Stimulated activated CD4-positive, alpha-beta T cell treated with anti-CD3 and anti-CD28 coated beads, Interleukin-4, amount 100 ng/mL, for 1 hour (primary cell): ENCODE measurements at places on chromosomes 16 and 17.

DNA sequence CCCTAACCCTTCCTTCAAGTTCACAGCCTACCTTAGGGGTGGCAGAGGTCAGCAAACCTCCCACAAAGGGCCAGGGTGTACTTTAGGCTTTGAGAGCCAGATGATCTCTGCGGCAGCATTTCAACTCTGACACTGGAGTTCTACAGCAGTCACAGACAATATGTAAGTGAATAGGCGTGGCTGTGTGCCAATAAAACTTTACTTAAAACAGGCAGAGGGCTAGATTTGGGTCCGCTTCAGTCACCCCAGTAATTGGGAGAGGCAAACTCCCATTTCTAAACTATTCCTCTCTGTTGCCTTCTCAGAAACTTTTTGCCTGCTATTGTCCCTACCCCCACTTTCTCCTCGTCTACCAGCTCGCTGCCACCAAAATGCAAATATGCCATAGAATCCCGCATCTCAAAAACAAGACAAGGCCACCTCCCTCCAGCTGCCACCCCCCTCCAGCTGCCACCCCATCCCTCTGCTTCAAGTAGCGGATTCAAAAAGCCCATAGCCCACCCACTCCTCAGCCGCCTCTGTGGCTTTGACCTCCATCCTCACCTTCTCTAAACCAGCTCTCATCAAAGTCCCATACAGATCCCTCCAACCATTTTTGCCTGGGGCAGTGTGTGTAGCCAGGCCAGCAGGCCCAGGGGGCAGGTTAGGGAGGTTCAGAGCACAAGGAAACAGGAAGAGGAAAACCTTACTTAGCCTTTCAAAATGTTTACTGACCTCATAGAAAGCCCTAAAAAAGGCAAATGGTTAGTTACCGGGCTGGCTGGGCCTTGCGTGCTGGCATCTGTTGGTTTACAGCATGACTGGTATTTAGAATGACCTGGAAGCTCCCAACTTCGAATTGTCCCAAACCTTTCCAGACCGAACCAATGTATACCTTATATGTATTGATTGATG, 19.9 kb upstream of the DNAH17 start:
- DNase-seq: no peak

GRCh38 chr17:19336938-19337711, 25.4 kb downstream of the B9D1 start:
- DNase-seq: no peak

DNA sequence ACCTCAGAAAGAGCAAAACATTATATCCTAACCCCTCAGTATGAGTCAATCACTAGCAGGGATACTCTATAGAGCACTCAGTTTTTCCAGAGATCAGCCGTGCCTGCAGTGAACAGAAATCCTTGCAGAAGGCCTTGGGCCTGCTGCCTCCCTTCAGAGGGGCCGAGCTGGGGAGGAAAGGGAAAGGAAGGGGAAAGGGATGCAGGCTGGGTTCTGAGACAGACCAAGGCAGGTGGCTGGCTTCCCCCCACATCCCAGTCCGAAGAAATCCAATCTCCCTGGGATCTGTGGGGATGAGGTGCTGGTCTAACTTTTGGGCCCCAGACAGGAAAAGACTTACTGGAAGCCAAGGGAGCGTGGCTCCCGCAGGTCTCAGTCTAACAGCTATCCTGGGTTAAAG, 25.3 kb downstream of the SRL start:
- DNase-seq: no peak

DNA sequence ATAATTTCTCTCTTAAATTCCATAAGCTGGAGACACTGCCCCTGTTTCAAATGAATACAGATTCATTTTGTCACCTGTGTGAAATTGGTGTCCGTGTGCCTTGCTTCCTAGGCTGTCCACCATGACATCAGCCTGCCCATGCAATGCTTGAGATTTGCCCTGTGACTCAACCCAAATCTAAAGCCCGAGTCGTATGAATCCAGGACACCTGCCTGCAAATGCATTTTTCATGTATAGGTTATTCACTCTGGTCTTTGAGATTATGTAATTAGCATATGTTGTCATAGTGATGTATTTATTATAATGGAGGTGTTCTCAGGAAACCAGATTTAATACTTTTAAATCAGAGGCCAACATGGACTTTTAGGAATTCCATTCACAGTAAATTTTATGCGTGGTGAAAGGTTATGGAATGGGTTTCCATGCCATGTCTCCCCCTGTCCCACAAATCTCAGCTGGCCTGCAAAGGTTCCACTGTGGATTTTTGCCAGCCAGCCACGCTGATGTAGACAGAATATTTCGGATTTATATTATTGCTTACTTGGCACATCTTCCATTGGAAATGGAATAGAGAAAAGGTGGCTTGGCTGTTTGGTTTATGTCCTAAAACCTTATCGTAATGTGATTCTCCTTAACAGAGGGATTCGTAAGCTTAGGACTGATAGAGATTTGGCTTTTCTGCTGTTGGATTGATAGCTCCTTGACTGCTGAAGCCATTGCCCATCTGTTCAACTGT, 551.1 kb downstream of the WWOX start:
- DNase-seq: no peak

DNA sequence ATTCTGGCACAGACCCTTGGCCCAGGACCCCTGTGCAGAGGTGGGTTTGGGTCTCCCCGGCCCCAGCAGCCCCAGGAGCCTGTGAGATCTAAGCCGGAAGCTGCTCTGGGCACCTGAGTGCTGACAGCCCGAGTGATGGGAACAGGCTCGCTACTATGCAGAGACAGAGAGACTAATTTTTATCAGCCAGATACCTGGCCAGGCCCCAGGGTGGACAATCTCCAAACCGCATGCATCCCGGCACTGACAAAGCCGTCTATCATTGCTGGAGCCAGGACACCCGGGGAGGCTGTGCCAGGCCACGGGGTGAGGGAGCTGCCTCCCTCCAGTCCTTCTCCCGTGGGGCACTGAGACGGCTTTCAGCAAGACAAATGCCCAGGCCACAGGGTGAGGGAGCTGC, 25.0 kb downstream of the CBFA2T3 start:
- no peak for DNase-seq

DNA sequence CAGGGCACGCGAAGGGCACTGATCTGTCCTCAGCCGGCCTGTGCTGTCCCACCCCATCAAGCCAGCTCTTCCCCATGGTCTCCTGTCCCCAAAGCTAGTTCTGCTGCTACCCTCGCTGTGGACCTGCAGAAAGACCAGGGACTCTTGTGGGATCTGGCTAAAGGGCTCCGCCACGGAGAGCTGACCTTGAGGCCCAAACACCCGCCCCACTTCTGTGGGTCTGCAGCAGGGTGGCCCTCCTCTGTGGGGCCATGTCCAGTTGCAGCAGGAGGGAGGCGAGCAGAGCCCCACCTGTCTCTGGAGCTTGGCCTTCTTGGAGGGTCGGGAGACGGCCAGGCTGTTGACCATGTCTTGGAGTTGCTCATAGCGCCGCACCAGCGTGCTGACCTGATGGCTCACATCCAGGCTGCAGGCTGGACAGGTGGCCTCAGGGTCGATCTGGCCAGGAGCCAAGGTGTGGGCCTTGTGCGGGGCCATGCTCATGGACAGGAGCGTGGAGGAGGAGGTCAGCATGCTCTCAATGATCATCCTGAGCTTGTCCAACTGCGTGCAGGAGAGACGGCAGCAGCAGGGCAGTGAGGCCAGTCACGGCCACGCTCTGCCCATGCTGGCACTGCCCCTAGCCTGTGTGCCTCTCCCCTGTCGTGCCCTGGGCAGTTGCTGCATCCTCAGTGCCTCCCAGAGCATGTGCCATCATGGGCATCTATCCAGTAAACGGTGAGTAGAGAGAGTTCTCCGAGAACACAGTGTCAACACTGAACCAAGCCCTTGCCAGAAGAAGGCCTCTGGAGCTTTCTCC, 16.6 kb downstream of the UBALD2 start:
- DNase-seq: no peak

GRCh38 chr16:85563515-85564276, 49.4 kb upstream of the GSE1 start:
- no peak for DNase-seq

DNA sequence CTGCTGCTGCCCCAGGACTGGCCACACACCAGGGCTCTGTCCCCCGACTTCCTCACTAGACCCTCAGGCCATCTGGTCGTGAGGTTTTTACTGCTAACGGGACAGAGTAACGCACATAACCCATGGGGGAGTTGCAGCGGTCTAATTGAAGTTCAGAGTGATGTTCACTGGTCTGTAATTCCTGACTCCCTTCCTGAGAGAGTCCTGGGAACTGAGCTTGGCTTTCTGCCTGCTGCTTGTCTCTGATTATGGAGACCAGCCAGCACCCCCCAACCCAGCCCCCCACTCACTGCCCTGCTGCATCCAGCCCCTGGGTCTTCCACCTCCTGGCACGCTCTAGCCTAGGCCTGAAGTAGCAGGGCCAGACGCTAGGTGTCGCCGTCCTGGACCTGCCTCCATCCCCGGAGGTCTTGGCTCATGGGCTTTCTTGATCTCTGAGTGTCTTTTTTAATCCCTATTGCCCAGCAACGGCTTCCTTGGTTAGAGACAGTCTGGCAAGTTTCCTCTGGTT, 192.9 kb downstream of the CCDC182 start:
- DNase-seq: peak; percentile 20

GRCh38 chr16:70664325-70665112, 18.2 kb downstream of the IL34 start:
- no peak for DNase-seq

GRCh38 chr17:64369007-64369893, 21.4 kb downstream of the PECAM1 start:
- DNase-seq: no peak

- no peak for DNase-seq
Measured at GRCh38 chr16:69784586-69784985, 22.5 kb downstream of the WWP2 start.

GRCh38 chr16:71216714-71217113, 13.8 kb downstream of the HYDIN start:
- no peak for DNase-seq

- peak; percentile 35 for DNase-seq
Measured at GRCh38 chr17:57861000-57861789, 11.4 kb upstream of the MRPS23 start.

- DNase-seq: no peak
Measured at GRCh38 chr17:3576970-3577369, 19.4 kb upstream of the TRPV3 start.

GRCh38 chr17:12686486-12686885, 20.8 kb downstream of the MYOCD start:
- DNase-seq: no peak

GRCh38 chr17:9498490-9498889, 77.1 kb downstream of the STX8 start:
- no peak for DNase-seq

- DNase-seq: no peak
Measured at GRCh38 chr17:5399767-5400166, 19.7 kb downstream of the NUP88 start.

GRCh38 chr17:3030096-3030495, 33.3 kb downstream of the OR1D5 start:
- DNase-seq: no peak

DNA sequence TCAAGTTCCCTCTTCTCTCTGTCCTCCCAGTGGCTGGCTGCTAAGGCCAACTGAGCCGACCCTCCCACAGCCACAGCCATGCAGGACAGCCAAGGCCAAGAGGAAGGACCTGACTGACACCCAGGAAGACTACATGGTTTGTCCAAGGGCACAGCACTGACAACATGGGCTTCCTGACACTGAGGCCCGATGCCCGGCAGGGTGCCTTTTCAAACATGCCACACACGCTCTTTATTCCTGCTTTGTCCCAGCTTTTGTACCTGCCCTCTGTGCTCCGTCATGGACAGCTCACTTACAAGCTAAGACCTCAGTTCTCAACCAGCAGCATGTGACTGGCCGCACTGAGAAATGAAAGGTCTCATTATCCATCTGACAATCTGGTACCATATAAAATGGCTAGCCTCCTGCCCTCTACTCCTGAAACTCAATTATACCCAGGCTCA, 45.8 kb downstream of the TEX2 start:
- DNase-seq: no peak

- no peak for DNase-seq
Measured at GRCh38 chr17:79970576-79971068, 65.0 kb downstream of the TBC1D16 start.

DNA sequence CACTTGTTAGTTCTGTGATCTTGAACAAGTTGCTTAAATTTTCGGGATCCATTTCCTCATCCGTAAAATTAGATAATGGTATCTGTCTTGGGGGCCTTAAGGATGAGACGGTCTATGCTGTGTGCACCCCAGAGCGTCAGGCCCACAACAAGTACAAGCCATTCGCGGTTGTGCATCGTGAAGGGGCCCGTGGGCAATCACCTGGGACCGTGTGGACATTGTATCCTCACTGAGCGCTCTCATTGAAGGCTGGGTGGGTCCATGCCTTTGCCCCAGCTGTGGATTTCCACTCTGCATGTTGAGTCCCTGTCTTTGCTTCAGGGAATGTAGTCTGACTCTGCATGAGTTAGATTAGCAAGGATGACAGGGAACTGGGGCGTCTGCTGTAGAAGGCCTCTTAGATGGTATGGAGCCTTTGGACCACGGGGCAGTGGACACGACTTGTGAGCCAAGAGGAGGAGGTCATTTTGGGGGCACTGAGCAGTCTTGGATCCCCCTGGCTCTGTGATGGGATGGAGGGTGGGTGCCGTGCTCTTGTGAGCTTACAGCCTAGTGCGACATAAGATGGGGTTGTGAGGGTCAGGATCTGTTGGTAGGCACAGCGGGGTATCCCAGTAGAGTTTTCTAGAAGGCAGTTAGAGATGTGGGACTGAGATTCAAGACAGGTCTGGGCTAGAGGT, 89.5 kb downstream of the SNX29 start:
- no peak for DNase-seq

DNA sequence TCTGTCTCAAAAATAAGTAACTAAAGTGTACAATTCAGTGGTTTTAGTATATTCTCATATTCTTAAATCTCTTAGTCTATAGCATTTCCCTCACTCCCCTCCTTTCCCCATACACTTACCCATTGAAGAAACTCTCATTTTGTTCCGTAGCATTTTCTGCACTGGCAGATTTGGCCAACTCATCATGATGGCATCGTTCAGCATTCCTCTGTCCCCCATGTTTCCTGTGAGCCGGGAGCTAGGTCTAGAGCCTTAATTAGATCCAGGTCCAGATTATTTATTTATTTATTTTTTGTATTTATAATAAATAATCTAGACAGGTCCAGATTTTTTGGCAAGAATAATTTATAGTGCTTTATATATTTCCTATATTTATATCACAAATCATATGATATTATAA, 31.0 kb downstream of the HEATR3 start:
- DNase-seq: no peak
